ENCODE measurements at places on chromosomes 13 and 19. TPM values are rescaled to one million over a fixed set of nuclear protein-coding genes. Genes with fewer than 3 reads are reported as not detected.

CCL25 gene
- total RNA-seq = not detected

OR1M1 gene
- not detected for total RNA-seq

LENG8 gene
- total RNA-seq = 33.6 TPM

SYCN gene
- total RNA-seq = not detected

CALM3 gene
- 224 TPM for total RNA-seq

SYNGR4 gene
- not detected for total RNA-seq

SPRY2 gene
- total RNA-seq = 32.4 TPM

MBD3L2 gene
- total RNA-seq = not detected

CGB5 gene
- not detected for total RNA-seq

All from pulmonary artery endothelial cell (primary cell).